Metanephros (tissue), 2 donors: ENCODE measurements at places on chromosomes 5 and 9. TPM values are rescaled to one million over a fixed set of nuclear protein-coding genes. Genes with fewer than 3 reads are reported as not detected.

The IFNA13 gene
- not detected for total RNA-seq

The SLIT3 gene
- total RNA-seq = 40.6 TPM

The WHRN gene
- 7.8 TPM for total RNA-seq

The TERT gene
- total RNA-seq = 0.47 TPM

The ZNF608 gene
- total RNA-seq = 46.4 TPM

The OGN gene
- total RNA-seq = 46.5 TPM

The LVRN gene
- 2.6 TPM for total RNA-seq

The ADAMTS2 gene
- 32.0 TPM for total RNA-seq

The ANXA6 gene
- total RNA-seq = 225 TPM

The SPINK5 gene
- 1.3 TPM for total RNA-seq
